Activated CD4-positive, alpha-beta T cell treated with anti-CD3 and anti-CD28 coated beads for 4 hours (primary cell): ENCODE measurements at places on chromosomes 6 and 20.

GRCh38 chr20:17749978-17750721 lies 50.4 kb downstream of the BANF2 start:
- no peak for DNase-seq

DNA sequence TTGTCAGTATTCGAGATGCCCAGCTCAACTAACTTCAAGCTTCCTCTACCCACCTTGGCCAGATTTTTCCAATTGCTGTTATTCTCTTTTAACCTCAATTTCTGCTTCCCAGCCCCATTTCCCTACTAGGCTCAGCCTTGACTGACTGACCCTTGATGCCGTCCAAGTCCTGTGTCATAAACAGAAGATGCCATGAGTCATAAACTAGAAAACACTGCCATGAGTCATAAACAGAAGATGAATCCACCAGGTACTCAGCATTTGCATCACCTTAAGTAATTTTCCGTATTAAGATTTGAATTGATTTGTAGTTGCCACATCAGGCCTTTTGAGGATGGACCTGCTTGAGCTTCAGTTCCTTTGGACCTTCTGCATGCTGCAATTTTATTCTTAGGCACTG lies 123.8 kb downstream of the FAM83B start:
- no peak for DNase-seq

DNA sequence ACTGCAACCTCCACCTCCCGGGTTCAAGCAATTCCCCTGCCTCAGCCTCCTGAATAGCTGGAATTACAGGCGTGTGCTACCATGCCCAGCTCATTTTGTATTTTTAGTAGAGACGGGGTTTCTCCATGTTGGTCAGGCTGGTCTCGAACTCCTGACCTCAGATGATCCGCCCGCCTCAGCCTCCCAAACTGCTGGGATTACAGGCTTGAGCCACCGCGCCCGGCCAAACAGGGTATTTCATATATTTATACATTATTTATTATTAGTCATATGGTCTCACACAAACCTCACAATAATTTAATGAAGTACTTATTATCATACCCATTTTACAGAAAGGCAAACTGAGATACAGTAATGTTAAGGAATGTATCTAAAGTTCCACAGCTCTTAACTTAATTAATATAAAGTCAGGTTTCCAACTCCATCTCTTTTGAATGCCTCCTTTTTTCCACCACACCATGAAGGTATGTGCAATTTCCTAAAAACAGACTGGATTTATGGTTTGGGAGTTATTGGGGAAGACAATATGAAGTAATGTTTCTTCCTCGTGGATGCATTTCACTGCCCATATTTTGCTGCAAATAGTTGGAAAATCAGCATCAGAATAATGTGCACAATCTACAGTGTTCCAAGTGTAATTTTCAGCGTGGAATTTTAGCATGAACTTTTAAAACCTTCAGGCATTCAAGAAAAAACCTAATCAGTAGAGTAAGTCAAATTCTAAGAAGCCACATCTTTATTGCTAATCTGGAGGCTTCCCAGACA lies 65.7 kb downstream of the ZMYND8 start:
- no peak for DNase-seq

- no peak for DNase-seq
These were observed 8.6 kb downstream of the DIDO1 start for GRCh38 chr20:62917720-62918119.

DNA sequence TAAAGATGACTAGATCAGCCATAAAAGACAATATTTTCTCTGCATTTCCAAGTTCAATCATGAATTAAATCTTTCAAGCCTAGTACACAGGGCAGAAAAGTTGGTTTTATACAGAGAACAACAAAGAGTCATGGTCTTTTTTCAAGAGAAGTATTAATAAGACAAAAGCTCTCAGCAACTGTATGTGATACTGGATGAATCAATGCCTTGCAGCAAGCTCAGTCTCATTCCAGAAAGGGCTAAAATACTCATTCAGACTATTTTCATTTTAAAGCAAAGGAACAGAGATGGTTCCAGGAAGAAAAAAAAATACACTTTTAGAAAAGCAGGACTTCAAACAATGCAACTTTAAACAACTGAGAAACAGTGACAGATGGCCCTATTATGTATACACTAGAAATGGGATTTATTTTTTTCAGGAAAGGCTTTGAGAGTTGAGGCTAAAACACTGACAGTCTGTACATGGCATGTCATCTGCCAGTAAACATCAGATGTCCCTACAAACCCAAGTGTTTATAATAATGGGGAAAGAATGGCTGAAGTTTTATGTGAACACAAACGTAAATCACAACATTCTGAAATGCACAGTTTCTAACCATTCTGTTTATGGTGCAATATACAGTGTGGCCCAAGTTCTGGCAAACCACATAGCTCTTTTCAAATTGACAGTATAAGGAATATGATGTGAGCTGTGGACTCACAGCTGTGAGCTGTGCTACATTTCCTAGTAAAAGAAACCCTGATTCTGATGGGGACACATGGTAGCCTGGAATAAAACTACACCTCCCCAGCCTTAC lies 114.3 kb upstream of the DST start:
- DNase-seq, result no peak

DNA sequence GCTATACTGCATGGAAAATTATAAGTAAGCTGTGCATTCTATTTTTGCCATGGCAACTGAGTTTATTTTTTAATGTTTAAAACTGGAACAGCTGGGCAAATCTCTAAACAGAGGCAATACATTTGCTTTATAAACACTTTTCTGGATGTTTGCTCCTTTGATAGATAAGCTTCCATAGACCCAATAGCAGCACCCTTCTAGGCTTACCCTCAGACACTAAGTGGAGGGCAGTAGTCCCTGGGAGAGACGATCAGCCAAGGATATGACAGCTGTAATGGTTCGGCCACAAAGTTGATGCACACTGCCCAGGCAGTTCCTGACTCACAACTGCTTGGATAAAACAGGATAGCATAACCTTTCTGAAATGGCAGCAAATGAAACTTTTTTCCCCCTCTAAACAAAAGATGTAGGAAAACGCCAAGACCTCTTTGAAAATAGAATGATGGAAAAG lies 8.5 kb upstream of the MRPS10 start:
- no peak for DNase-seq
